ENCODE measurements at places on chromosomes 5 and 9.

DNA sequence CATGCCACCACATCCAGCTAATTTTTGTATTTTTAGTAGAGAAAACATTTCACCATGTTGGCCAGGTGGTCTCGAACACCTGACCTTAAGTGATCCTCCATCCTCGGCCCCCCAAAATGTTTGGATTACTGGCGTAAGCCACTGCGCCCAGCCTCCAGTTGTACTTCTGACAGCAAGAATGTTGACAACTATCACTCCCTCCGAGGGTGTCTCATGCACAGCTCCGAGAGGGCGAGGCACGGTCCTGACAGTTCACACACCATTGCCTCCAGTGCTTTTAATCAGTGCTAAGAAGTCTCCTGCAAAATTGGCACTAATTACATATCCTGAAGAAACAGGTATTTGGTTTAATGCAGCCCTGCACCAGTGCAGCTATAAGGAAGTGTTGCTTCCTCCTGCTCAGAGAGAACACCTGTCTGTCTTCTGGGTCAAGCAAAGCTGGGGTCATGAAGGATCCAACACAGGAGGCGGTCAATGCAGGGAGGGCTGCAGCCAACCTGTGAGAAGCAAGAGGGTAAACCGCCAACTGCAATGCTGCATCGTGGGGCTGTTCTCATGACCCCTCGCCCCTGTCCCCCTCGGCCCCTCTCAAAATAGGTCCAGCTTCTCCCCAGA lies 184.0 kb downstream of the MED10 start:
- DNase-seq, result no peak

DNA sequence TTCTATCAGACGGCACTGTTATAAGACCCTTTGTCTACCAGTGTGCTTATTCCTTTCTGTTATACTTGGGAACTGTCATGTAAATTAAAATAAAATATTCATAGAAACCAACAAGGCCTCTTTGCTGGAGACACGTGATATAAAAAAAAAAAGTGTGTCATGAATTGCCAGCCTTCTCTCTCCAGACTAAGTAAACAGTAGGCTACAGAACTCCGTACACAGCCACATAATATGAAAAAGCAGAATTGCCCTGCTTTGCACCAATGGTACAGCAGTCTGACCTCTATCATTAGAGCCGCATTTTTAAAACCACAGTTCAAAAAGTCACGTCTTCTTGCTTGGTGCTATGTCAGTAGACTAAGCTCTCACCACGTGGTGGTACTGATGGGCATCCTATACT lies 231.3 kb downstream of the SEMA5A start:
- DNase-seq, result no peak

DNA sequence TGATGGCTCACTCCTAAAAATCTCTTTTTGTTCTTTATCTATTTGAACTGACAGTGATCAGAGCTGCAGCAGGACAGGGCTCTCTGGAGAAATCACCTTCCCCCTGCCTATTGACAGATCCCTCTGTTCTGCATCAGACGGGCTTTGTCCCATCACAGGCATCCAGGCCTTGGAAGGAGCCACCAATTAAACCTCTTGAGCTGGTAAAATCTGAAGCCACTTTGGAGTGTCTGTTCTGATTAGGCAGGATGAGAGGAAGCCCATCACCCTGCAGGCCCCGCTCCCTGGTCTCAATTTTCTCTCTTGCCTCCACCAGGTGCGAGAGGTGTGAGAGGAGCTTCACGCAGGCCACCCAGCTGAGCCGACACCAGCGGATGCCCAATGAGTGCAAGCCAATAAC lies 97.7 kb downstream of the PRDM6 start:
- DNase-seq, result no peak

DNA sequence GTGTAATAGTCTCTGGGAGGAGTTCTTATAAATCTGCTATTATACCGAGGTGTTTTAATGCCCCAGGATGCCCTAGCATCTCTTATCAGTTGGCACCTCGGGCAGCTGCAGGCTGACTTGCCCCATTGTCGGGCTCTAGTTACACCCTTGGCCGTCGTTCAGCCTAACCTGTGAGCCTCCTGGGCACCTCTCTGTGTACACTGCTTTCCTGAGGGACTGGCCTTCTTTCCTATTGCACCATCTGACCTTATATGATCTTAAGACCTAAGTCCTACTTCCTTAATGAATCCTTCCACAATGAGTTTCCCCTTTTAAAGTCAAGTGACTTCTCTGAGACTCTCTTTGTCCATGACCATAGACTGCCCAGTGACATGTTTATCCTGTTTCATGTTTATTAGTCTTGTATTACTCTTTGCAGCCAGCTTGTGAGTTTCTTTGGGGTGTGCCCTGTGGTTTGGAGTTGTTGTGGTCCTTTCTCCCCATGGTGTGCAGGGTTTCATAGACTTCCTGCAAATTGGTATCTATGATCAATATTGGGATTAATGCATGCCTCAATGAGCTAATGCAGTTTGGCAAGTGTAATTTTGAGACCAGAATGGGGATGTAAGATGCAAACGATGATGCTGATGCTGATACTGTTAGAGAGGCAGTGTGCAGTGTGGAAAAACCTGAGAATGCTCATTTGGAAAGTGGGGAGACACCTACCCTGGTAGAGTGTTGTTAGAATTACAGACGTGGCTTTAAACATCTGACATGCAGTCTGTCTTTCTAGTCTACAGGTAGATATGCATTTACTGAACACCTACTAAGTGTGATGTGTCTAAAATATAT lies 4.9 kb downstream of the DAPK1 start:
- no peak for DNase-seq

DNA sequence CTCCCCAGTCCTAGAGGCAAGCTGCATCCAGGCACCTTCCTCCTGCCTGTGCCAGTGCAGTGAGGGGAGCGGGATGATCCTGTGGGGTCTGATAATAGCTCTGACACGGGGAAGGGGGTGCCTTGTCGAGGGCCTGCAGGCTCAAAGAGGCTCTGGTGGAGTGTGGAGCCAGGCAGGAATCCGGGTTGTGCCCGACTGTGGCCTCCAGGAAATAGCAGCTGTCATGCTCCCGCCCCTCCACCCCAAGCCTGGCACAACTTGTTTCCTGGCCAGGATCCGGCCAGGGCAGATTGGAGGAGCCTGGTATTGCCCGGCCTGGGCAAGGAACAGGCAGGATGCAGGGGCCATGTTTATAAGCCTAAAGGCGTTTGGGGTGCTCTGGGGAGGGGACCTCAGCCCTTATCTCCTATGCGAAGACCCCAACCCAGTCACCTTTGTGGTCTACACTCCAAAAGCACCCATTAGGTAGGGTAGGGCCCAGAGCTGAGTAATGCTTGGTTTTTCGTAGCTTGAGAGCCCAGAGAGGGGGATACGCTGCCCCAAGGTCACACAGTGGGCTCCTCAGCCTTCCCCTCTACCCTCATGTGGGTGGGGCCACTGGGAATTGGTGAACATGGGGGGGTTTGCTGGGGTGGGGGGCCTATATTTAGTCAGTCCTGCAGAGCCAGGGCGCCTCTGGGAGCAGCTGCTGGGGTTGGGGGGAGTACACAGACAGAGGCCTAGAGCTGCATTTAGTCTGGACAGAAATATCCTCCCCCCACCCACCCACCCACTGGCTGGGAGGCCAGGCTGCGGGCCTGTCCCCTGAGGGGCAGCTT lies 12.2 kb downstream of the CXXC5 start:
- no peak for DNase-seq
